ENCODE measurements at places on chromosomes 3 and 15. TPM values are rescaled to one million over a fixed set of nuclear protein-coding genes. Genes with fewer than 3 reads are reported as not detected.

MEX3B gene
- total RNA-seq, result 0.99 TPM

GOLGA6L7 gene
- not detected for total RNA-seq

DNA sequence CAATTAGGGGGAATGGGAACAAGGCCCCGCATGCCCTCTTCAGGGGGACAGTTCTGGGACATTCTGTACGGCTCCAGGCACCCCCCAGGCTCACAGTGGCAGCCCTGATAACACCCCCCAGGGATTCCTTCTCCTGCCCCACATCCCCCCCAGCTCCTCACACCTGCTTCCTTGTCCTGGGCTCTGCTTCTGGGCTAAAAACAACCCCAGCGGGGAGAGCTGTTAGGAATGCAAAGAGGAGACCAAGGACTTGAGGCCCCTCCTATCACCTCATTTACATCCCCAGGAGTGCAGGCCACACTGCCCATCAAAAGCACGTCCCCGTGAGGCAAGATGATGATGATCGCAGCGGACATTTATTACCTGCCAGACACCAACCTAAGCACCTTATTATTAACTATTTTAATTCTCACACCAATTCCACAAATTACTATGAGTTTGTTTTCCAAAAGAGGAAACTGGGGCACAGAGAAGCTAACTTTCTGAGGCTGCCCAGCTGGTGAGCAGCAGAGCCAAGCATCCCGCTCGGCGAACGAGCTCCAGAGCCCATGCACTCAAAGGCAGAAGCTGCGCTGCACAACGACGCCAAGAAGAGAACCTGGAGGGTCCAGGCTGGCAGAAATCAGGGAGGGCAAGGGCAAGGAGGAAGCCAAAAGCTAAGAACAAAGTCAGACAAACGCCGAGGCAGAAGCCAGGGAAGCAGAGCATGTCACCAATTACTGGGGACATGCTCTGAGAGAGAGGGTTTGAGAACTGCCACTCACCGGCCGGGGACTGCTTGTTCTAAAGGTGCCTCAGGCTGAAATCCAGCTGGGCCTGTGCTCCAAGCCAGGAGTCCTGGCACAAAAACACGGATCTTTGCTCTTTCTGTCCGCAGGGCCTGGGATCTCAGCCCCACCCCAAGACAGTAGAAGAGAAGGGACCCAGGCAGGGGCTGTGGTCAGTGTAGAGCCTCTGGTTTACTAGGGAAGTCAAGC lies 76.2 kb upstream of the NSMCE3 start:
- no peak overlapping the region for H3K27ac ChIP-seq
- H3K36me3 ChIP-seq, result no peaks in the 10 kb centered on the region
- DNase-seq, result no peak
- H3K27me3 ChIP-seq, result no peaks in the 10 kb centered on the region
- H3K4me3 ChIP-seq, result no peak overlapping the region
- H3K4me1 ChIP-seq, result no peaks in the 10 kb centered on the region

GRCh38 chr3:12349895-12350811 lies 61.3 kb downstream of the PPARG start:
- H3K4me1 ChIP-seq, result peaks cover 7% of the 10 kb centered on the region
- no peak for DNase-seq
- no peak overlapping the region for H3K4me3 ChIP-seq
- H3K27me3 ChIP-seq, result peaks cover 30% of the 10 kb centered on the region

DNA sequence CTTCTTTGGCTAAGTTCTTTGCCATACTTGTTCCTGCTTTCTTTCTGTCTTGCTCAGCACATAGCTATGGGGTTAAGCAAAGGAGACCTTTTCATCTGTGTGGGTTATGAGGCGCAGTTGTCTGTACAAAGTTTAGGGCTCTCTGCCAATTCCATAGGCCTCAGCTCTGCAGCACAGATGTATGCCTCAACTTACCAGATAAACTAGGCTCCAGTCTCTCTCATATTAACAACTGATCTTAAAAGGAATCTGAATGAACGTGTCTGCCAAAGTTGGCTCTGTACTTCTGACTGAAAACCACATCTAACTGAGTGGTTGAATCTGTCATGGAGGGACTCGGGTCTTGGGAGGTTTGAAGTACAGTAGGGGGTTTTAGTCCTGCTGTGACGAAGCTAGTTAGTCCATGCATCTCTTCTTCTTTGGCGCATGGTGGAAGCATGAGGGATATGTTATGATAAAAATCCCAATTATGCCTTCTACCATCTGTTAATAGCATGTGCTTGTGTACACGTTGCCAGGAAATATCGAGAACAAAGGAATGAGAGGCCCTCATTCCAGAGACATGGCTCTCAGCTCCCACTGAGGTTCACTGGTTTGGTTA lies 114.6 kb upstream of the TSC22D2 start:
- DNase-seq, result no peak
- H3K27ac ChIP-seq, result no peak overlapping the region
- H3K36me3 ChIP-seq, result no peaks in the 10 kb centered on the region

Measured in activated CD4-positive, alpha-beta T cell treated with anti-CD3 and anti-CD28 coated beads, Interleukin-2, amount 10 ng/mL, durations not matched to agents 7 days and 5 days (primary cell).